ENCODE measurements at places on chromosomes 1 and 21. TPM values are rescaled to one million over a fixed set of nuclear protein-coding genes. Genes with fewer than 3 reads are reported as not detected.
A peak's percentile ranks its signal among the peaks of the same experiment; 100 is the strongest.

GRCh38 chr1:180911640-180912191, 981 bp upstream of the KIAA1614 start:
- no peak for DNase-seq

DNA sequence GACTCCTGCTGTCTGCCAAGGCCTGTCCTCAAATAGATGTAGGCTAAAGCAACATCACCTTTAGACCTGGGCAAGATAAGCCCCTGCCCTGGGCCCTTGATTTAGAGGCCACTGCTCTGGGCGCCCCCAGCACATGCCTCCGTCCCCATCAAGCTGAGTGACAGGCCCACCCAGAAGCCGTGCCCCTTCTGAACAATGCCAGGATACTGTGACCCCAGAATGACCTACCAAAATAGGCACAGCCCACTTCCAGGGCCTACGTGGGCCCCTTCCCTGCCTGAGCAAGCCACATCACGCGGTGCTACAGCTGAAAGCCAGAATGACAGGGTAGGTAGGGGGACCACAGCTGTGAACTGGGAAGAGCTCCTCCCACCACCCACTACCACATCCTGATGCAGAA, 24.7 kb upstream of the BECN2 start:
- DNase-seq: no peak

GRCh38 chr21:36261459-36261858, 58.5 kb upstream of the MORC3 start:
- DNase-seq: no peak

GRCh38 chr1:20107796-20108195, 11.5 kb downstream of the PLA2G2D start:
- DNase-seq: no peak

DNA sequence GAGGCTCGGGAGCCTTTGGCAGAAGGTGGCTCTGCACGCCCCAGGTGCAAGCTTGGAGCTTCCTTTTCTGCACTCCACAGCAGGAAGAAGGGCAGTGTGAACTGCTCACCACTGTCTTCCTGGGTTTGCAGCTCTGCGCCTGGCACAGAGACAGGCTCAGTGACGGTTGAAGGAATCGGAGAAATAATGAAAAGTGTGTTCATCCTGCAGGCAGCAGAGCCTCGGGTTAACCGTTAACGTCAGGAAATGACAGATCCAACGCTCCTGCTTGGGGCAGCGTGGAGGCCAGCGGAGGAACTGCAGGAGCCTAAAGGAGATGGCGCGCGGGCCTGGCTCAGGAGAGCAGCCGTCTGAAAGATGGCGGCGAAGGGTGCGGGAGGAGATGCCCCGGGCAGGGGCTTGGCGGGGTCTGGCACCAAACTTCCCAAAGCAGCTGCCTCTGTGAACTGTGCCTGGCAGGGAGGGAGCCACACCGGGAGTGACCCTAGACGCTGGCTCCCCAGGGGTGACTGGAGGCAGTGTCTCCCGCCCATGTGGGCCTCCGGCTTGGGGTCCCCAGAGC, 10.9 kb upstream of the SAMD11 start:
- DNase-seq: peak; percentile 51

DNA sequence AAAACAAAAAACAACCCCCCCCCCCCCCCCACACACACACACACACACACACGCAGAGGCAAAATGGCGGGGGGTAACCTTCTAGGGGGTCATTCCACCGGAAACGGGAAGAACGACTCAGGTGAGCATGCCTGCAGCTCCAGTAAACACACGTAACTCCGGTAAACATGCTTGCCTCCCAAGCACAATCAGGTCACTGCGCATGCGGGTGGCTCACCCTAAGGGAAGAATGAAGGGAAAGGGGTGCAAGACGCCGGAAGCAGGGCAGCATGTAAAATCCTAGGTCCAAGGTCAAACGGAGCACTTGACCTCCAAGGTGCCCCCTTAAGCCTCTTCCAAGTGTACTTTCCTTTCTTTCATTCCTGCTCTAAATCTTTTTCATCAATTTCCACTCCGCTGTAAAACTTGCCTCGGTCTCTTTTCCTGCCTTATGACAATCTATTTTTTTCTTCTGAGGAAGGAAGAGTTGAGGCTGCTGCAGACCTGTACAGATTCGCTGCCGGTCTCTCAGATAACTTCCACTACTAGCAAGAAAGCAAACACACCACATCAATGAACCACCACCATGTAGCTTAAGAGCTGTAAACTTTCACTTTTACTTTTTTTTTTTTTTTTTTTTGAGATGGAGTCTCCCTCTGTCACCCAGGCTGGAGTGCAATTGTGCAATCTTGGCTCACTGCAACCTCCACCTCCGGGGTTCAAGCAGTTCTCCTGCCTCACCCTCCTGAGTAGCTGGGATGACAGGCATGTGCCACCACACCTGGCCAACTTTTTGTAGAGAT, 21.0 kb upstream of the CBR3 start:
- no peak for DNase-seq

GRCh38 chr1:61241973-61242381, 159.6 kb downstream of the NFIA start:
- DNase-seq: no peak

DNA sequence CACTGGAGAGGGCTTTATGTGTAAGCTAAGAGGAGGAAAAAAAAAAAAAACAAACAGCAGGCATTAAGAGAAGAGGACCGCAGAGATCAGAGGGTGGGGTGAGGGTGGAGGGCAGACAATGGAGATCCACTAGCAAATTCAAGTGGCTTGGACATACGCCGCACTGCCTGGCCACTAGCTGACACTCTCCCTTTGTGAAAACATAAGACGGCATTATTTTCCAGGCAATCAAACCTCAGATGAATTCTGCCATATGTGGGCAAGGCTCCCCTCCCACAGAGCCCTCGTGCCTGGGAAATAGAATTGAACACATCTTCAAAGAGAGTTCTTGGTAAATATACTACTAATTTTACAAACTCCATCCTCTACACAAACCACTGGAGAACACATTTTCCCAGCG, 53.6 kb downstream of the ERG start:
- DNase-seq: no peak

GRCh38 chr1:54980046-54980527, 341 bp upstream of the TMEM61 start:
- DNase-seq: no peak

CLEC20A gene
- polyA plus RNA-seq: not detected

KCNJ15 gene
- polyA plus RNA-seq: 0.10 TPM

KIRREL1 gene
- polyA plus RNA-seq: 1.8 TPM

TLCD4 gene
- polyA plus RNA-seq: 4.3 TPM

G0S2 gene
- 49.9 TPM for polyA plus RNA-seq

SPRR1B gene
- polyA plus RNA-seq: not detected

GBP5 gene
- 0.16 TPM for polyA plus RNA-seq
